Stimulated activated CD8-positive, alpha-beta memory T cell treated with anti-CD3 and anti-CD28 coated beads, Interleukin-7, amount 100 ng/mL, for 1 hour (primary cell): ENCODE measurements at places on chromosomes 7 and 10.

GRCh38 chr7:88398459-88398858 lies 91.8 kb upstream of the STEAP4 start:
- no peak for DNase-seq

GRCh38 chr10:17214526-17214925 lies 13.1 kb upstream of the TRDMT1 start:
- no peak for DNase-seq

DNA sequence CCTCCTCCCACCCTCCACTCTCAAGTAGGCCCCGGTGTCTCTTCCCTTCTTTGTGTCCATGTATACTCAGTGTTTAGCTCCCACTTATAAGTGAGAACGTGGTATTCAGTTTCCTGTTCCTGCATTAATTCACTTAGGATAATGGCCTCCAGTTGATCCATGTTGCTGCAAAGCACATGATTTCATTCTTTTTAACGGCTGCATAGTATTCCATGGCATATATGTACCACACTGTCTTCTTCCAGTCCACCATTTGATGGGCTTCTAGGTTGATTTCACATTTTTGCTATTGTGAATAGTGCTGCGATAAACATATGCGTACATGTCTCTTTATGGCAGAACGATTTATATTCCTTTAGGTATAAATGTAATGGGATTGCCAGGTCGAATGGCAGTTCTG lies 51.0 kb downstream of the FAM171A1 start:
- no peak for DNase-seq

DNA sequence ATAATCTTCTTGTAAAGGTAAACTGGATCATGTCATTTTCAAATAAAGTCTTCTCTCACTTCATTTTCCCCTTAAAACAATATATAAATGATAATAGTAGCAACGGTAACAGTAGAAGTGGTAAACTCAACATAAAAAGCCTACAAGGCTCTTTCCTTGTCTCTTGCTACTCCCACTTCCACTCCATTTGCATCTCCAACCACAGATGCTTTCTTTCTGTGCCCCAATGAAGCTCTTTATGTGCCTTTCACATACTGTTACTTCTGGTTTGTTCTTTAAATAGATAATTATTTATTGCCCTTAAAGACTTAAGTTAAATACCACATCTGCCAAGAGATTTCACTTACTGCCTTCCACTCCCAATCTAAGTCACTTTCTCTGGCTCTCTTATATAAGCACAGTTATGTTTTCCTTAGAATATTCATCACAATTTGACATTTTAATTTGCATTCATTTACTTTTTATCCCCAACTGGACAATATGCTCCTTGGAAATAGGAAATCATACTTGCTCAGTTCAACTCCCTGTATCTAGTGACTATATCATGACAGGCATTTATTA lies 149.9 kb downstream of the CRPPA start:
- DNase-seq, result no peak

- no peak for DNase-seq
Measured at GRCh38 chr10:30387646-30388243, 38.7 kb upstream of the MTPAP start.

DNA sequence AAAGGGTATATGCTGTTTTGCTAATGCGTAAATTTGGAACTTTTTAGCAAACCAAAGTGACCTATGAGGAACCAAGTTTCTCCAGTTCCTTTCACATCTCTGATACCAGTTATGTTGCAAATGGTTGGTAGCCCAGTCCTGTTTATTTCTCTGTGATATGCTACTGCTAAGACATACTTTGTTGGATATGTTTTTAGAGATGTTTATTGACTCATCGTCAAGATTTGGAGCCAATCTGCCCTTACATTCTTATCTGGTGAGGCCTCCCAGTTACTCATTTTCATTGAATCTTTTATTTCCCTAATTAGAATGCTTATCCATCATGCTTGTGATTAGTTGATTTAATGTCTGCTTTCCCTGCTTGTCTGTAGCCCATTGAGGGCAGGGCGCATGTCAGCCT lies 58.9 kb downstream of the LRGUK start:
- DNase-seq, result no peak
